ENCODE measurements at places on chromosomes 3 and 15.

- peaks cover 16% of the 10 kb centered on the region for H3K36me3 ChIP-seq
- H3K4me3 ChIP-seq, result no peak overlapping the region
- H3K27me3 ChIP-seq, result peaks cover 2% of the 10 kb centered on the region
- H3K4me1 ChIP-seq, result no peaks in the 10 kb centered on the region
- DNase-seq, result no peak
These were observed 31.1 kb downstream of the RBM5 start for GRCh38 chr3:50119786-50120185.

DNA sequence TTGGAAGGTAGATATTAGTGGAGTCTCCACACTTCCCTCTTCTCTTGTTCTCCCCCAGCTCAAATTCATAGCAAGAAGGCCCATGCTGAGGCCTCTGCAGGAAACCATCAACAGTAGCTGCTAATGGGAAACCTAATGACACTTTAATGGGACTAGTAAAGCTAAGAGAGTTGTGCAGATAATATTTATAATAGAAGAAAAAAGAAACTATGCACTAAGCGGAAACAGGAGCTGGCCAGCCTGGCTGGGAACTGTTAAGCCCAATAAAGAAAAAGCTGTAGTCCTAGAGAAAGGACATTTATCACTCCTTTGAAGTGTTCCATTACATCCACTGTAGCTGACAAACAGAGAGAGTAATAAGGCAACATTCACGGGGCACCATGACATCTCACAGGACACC lies 229.6 kb downstream of the IGSF11 start:
- H3K36me3 ChIP-seq, result no peaks in the 10 kb centered on the region
- H3K4me3 ChIP-seq, result no peak overlapping the region
- H3K27ac ChIP-seq, result no peak overlapping the region
- H3K4me1 ChIP-seq, result no peaks in the 10 kb centered on the region
- H3K27me3 ChIP-seq, result peaks cover 2% of the 10 kb centered on the region
- no peak for DNase-seq

DNA sequence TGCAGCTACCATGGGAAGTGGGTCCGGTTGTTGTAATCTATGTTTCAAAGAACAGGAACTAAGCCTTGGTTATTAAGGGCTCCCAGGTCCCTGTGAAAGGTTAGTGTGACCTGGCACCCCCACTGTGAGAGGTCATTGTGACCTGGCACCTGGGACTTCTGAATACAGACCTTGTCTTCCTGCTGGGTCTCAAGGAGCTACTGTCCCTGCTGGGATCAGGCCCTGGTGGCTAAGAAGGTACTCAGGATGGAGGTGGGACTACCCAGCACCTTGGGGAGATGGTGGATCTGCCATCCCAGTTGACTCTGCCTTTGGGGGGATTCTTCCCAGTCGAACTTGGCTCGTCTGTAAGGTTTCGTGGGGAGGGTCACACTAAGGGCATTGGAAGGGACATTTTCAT lies 10.3 kb upstream of the SLCO2A1 start:
- H3K36me3 ChIP-seq, result no peaks in the 10 kb centered on the region
- peaks cover 5% of the 10 kb centered on the region for H3K27me3 ChIP-seq
- no peak for DNase-seq

GRCh38 chr3:105458518-105459215 lies 92.0 kb downstream of the ALCAM start:
- H3K36me3 ChIP-seq, result no peaks in the 10 kb centered on the region
- no peak overlapping the region for H3K27ac ChIP-seq
- no peak overlapping the region for H3K4me3 ChIP-seq
- no peaks in the 10 kb centered on the region for H3K4me1 ChIP-seq

DNA sequence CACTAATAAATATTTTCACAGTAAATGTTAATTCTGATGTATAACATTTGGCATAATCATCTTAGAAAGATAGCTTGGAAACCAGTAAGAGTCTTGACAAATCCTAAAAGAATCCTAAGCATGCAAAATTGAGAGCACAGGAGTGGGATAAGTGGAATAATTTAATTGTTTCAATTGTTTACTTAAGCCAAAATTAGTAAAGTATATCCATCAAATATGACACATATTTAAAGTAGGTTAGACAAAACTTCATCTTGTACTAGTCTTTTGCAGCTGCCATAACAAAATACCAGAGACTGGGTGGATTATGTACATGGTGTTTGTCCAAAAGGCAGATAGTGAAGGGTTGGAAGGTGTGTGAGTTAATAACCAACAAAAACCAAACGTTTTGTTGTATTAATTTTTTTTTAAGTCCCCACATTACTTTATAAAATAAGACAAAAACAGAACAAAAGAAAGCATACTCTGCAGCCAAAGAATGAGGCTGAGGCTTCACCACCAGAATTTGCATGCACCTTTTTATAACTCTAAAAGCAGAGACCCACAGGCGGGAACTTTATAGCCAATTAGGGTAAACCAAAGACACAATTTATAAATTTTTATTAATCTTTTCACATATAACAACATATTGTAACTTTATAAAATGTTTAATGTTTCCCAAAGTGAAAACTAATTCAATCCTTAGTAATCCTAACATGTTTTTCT lies 41.9 kb upstream of the CD200R1L start:
- H3K27ac ChIP-seq, result no peak overlapping the region
- peaks cover 2% of the 10 kb centered on the region for H3K27me3 ChIP-seq
- no peak for DNase-seq
- no peak overlapping the region for H3K4me3 ChIP-seq

DNA sequence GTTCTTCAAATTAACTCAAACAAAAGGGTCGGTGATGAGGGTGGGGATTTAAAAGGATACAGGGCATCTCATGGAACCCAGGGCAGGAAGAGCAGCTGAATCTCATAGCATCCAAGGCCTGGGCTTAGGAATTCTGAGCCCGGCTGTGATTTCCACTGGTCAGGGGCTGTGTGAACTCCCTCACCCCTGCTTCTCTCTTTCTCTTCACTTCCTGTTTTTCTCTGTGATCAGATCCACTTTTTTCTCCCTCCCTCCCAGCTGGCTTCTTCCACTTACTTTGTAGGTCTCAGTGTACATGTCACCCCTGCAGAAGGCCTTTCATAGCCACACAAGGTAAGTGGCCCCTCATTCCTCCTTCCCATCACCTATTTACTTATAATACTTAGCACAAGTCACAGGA lies 68.2 kb upstream of the CORO2B start:
- peaks cover 7% of the 10 kb centered on the region for H3K27me3 ChIP-seq
- no peak overlapping the region for H3K4me3 ChIP-seq
- DNase-seq, result no peak
- no peaks in the 10 kb centered on the region for H3K36me3 ChIP-seq
- no peak overlapping the region for H3K27ac ChIP-seq
- H3K4me1 ChIP-seq, result no peaks in the 10 kb centered on the region

DNA sequence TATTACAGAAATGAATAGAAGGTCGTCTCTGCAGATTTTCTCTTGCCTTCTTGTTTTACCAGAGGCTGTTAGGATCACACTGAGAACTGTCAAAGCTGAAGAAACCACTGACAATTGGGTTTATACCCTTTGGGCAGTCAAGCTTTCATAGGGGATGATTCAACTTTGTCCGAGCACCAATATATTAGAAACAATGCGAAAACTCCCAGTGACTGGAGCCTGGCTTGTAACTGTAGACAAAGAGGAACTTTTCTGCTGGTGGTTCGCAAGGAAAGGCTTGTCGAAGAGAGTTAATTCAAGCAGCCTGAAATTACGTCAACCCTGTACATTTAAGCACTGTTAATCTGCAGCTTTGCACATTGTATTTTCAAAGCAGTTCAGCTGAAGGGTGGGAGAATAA lies 193.2 kb upstream of the ZNF385D start:
- DNase-seq, result no peak
- H3K4me3 ChIP-seq, result no peak overlapping the region
- no peaks in the 10 kb centered on the region for H3K4me1 ChIP-seq
- no peaks in the 10 kb centered on the region for H3K27me3 ChIP-seq
- H3K36me3 ChIP-seq, result no peaks in the 10 kb centered on the region

DNA sequence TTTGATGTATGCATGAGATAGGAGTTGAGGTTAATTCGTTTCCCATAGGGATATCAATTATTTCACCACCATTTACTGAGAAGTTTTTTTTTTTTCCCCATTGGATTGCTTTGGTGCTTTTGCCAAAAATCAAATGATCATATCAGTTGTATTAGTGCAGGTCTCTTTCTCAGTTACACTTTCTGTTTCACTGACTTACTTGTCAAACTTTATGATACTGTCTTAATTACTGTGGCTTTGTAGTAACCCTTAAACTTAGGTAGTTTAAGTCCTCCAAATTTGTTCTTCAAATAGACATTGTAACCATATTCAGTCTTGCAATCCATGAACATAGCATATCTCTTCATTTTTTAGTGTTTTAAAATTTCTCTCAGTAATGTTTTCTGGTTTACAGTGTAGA lies 259.9 kb upstream of the SLCO3A1 start:
- H3K27me3 ChIP-seq, result peaks cover 2% of the 10 kb centered on the region
- H3K27ac ChIP-seq, result no peak overlapping the region
- no peaks in the 10 kb centered on the region for H3K36me3 ChIP-seq
- H3K4me3 ChIP-seq, result no peak overlapping the region

- no peaks in the 10 kb centered on the region for H3K27me3 ChIP-seq
- no peak overlapping the region for H3K27ac ChIP-seq
- no peak for DNase-seq
- H3K36me3 ChIP-seq, result no peaks in the 10 kb centered on the region
- H3K4me1 ChIP-seq, result peaks cover 20% of the 10 kb centered on the region
These were observed 21.3 kb upstream of the P2RY13 start for GRCh38 chr3:151350656-151351055.

DNA sequence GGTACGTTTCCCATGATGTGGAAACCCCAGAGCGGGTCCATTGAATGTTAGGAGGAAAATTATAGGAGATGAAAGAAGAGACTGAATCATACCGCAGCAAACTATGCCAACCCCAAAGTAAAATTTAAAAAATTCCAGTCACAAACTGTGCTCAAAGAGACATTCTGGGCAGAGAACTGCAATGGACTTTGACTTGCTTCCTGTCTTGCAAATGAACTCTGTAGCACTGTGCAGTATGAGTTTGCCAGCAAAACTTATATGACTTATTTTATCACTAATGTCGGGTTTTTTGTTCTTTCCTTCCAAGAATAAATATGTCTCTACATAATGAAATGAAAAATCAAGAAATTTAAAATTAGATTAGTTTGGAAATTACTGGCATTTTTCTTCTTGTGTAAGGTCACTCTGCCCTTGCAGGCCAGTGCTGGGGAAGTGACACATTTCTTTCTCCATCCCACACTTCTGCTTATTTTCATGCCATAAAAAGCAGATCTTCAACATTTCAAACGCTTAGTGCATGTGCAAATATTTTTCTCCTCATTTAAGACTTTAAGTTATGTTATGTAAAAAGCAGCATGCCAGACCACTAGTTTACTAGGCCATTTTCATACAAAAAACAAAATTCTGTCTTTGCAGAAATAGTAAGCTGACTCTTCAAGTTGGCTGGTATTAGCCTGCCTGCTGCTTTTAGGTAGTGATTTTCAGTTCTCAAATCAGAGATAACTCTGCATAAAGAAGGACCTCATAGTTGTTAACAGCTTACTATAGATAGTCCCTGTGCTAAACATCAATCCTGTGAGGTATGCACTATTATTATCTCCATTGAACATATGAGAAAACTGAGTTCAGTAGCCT lies 32.2 kb upstream of the SSR3 start:
- no peaks in the 10 kb centered on the region for H3K4me1 ChIP-seq
- H3K27ac ChIP-seq, result no peak overlapping the region
- no peak for DNase-seq
- H3K4me3 ChIP-seq, result no peak overlapping the region
- H3K36me3 ChIP-seq, result no peaks in the 10 kb centered on the region

GRCh38 chr3:99409961-99410360 lies 228.4 kb upstream of the COL8A1 start:
- H3K4me1 ChIP-seq, result no peaks in the 10 kb centered on the region
- H3K27ac ChIP-seq, result no peak overlapping the region
- H3K4me3 ChIP-seq, result no peak overlapping the region
- no peaks in the 10 kb centered on the region for H3K36me3 ChIP-seq
- H3K27me3 ChIP-seq, result no peaks in the 10 kb centered on the region

GRCh38 chr3:26460985-26461384 lies 161.6 kb upstream of the LRRC3B start:
- H3K36me3 ChIP-seq, result no peaks in the 10 kb centered on the region
- DNase-seq, result no peak
- H3K27me3 ChIP-seq, result no peaks in the 10 kb centered on the region
- H3K27ac ChIP-seq, result no peak overlapping the region

- no peak overlapping the region for H3K27ac ChIP-seq
- no peaks in the 10 kb centered on the region for H3K4me1 ChIP-seq
- H3K27me3 ChIP-seq, result peaks cover 2% of the 10 kb centered on the region
- H3K36me3 ChIP-seq, result no peaks in the 10 kb centered on the region
- H3K4me3 ChIP-seq, result no peak overlapping the region
These were observed 225.6 kb upstream of the STRIT1 start for GRCh38 chr3:155519078-155519477.

DNA sequence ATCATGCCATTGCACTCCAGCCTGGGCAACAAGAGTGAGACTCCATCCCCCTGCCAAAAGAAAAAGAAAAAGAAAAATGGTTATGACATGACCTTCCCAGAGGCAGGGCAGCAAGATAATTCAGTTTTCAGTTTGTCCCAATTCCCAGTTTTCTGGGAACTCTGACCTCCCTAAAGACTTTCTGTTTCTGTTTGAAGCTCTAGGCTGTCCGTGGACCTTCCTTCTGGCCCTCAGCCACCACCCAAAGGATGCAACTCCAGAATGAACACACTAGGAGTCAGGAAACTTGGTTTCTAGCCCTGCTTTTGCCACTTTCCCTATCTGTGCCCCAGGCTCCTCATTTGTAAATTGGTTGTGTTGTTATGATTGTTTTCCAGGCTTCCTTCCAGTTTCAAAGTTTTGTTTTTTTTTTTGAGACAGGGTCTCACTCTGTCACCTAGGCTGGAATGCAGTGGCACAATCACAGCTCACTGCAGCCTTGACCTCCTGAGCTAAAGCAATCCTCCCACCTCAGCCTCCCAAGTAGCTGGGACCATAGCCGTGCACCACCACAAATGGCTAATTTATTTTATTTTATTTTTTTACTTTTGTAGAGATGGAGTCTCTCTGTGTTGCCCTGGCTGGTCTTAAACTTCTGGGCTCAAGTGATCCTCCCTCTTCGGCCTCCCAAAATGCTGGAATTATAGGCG lies 68.6 kb downstream of the CDC25A start:
- DNase-seq, result no peak
- H3K27ac ChIP-seq, result no peak overlapping the region
- H3K4me1 ChIP-seq, result peaks cover 4% of the 10 kb centered on the region
- H3K4me3 ChIP-seq, result no peak overlapping the region
- no peaks in the 10 kb centered on the region for H3K36me3 ChIP-seq

- no peak overlapping the region for H3K27ac ChIP-seq
- peaks cover 4% of the 10 kb centered on the region for H3K27me3 ChIP-seq
- DNase-seq, result no peak
These were observed 277.6 kb downstream of the LPP start for GRCh38 chr3:188431553-188431952.

- no peak overlapping the region for H3K27ac ChIP-seq
- no peak for DNase-seq
- H3K4me1 ChIP-seq, result peaks cover 14% of the 10 kb centered on the region
These were observed 221.5 kb upstream of the TBL1XR1 start for GRCh38 chr3:177418787-177419186.

GRCh38 chr3:190701096-190701532 lies 161.4 kb downstream of the GMNC start:
- no peak overlapping the region for H3K4me3 ChIP-seq
- H3K4me1 ChIP-seq, result no peaks in the 10 kb centered on the region
- H3K27ac ChIP-seq, result no peak overlapping the region
- DNase-seq, result no peak
- H3K27me3 ChIP-seq, result no peaks in the 10 kb centered on the region
